ENCODE measurements at places on chromosomes 7 and 10.

DNA sequence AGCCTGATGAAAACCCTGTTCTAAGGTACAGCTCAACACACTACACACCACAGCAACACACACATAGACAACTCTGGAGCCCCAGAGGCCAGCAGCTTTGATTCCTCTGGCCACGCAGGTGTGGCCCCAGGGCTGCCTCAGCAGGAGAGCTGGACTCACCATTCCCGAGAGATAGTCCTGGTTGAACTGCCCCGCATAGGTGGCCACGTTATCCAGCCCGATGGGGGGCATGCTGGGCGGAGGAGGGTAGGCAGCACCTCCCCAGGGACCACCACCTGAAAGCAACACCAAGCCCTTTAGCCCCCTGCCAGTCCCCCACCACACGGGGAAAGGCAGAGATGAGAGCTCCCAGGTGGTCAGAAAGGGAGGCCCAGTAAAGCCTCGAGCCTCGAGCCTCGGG lies 34.7 kb downstream of the ANXA11 start:
- DNase-seq: no peak

GRCh38 chr7:101168412-101169049 lies 3.2 kb upstream of the VGF start:
- DNase-seq: no peak

GRCh38 chr10:77392851-77393250 lies 244.8 kb downstream of the KCNMA1 start:
- DNase-seq: no peak

DNA sequence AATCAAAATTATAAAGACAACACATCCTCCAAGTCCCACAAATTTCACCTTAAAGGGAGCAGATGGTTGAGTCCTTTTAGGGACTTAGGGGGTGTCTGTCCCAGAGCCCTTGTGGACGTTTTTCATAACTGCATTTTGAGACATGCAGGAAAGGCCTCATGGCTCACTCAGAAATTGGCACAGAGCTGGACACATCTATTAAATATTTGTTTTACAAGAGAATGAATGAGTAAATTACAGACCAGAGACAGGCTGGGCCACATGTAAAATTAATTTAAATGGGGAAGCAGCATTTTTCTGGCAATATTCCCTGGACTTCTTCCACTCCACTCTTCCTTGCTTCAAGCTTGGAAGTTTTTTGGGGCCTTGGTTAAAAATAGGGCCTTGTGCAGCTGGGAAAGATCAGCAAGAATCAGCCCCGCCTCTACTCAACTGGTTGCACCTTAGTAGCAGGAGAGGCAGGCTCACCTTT lies 20.0 kb downstream of the LAMB1 start:
- no peak for DNase-seq

DNA sequence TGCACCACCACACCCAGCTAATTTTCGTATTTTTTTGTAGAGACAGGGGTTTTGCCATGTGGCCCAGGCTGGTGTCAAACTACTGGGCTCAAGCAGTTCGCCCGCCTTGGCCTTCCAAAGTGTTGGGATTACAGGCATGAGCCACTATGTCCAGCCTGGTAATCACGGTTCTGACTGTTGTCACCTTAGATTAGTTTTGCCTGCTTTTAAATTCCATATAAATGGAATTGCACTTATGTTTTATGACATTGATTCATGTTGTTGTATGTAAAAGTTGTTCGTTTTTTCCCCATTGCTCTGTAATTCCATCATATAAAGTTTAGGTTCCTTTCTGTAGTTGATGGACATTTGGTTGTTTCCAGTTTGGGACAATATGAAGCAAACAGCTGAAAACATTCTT lies 106.0 kb downstream of the CAMK1D start:
- DNase-seq: no peak

- DNase-seq: no peak
Measured at GRCh38 chr7:43105521-43106120, 6.8 kb upstream of the HECW1 start.

DNA sequence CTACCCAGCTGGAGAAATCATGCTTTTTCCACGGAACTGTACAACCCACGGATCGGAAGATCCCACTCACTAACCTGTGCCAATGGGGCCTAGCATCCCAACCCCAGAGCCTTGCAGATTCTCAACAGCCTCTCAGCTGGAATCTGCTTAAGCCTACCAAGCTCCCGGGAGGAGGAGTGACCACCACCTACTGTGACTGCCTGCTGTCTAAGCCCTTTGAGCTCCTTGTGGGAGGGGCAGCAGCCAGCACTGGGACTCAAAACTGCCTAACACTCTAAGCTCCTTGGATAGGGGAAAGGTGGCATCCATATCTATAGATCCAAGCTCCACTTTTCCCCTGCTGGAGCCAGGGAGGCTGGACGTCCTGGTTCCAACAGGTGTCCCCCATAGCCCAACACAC lies 254.4 kb upstream of the CNTNAP2 start:
- DNase-seq: no peak

GRCh38 chr7:1525409-1525808 lies 5.1 kb upstream of the MAFK start:
- DNase-seq: no peak

GRCh38 chr7:150875791-150876190 lies 23.5 kb downstream of the AOC1 start:
- DNase-seq: no peak

GRCh38 chr7:16095171-16095950 lies 326.0 kb downstream of the CRPPA start:
- DNase-seq: no peak

Measured in stimulated activated CD8-positive, alpha-beta memory T cell treated with anti-CD3 and anti-CD28 coated beads, Interleukin-4, amount 100 ng/mL, for 24 hours (primary cell).